ENCODE measurements at places on chromosomes 5 and 9. TPM values are rescaled to one million over a fixed set of nuclear protein-coding genes. Genes with fewer than 3 reads are reported as not detected.

HSD17B3 gene
- 0.05 TPM for polyA plus RNA-seq

SVEP1 gene
- 1.2 TPM for polyA plus RNA-seq

KIF24 gene
- polyA plus RNA-seq: 3.4 TPM

RNF44 gene
- polyA plus RNA-seq: 7.9 TPM

EEIG1 gene
- polyA plus RNA-seq: 17.1 TPM

PTGDS gene
- not detected for polyA plus RNA-seq

CEL gene
- polyA plus RNA-seq: 1.2 TPM

ZNF354C gene
- 1.5 TPM for polyA plus RNA-seq

FGF10 gene
- not detected for polyA plus RNA-seq

KCTD16 gene
- 0.03 TPM for polyA plus RNA-seq

MCC gene
- 18.0 TPM for polyA plus RNA-seq

FBP2 gene
- not detected for polyA plus RNA-seq

FOXE1 gene
- polyA plus RNA-seq: 0.11 TPM

PLAC8L1 gene
- 0.11 TPM for polyA plus RNA-seq

CCNO gene
- polyA plus RNA-seq: 3.0 TPM

TMEM252 gene
- not detected for polyA plus RNA-seq

RANBP6 gene
- 6.8 TPM for polyA plus RNA-seq

PCDHA2 gene
- polyA plus RNA-seq: not detected

TAF11L3 gene
- not detected for polyA plus RNA-seq

PCDHB7 gene
- polyA plus RNA-seq: 0.01 TPM

LCN12 gene
- polyA plus RNA-seq: 0.09 TPM

Data from mammary epithelial cell (primary cell).